C1 segment of cervical spinal cord (tissue), 14 donors: ENCODE measurements at places on chromosomes 3 and 15.

GRCh38 chr3:3627114-3627513, 172.1 kb upstream of the LRRN1 start:
- DNase-seq: no peak

GRCh38 chr3:9696480-9697220, 7.0 kb upstream of the CPNE9 start:
- DNase-seq: no peak

GRCh38 chr3:56857178-56857577, 55.4 kb upstream of the ARHGEF3 start:
- DNase-seq: no peak

DNA sequence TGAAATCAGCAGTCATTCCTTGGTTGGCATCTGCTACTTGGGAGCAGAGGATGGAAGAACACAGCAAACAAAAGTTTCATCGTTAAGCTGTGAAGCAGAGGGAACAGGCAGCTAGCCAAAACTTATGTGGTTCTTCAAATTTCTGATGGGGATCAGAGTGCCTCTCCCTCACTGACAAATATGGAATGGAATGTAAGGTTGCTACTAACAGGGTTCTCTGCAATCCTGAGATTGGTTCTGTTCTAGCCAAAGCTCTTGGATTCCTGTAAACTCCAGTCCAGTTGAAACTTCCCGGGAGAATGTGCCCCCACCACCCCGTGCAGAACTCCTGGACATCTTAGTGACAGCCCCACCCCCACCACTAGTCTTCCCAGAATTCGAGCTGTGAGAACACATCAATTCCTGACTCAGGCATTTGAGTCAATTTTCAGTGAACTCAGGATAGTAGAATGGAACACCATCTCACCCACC, 55.9 kb upstream of the PHLDB2 start:
- DNase-seq: no peak

GRCh38 chr3:143751643-143752178, 96.6 kb downstream of the SLC9A9 start:
- DNase-seq: no peak

GRCh38 chr3:114707252-114707860, 413.5 kb downstream of the TIGIT start:
- no peak for DNase-seq

- DNase-seq: no peak
These were observed 496.3 kb upstream of the CNTN3 start for GRCh38 chr3:75110741-75111140.

GRCh38 chr3:190172751-190173150, 52.1 kb upstream of the P3H2 start:
- DNase-seq: no peak

GRCh38 chr15:37010595-37010994, 89.8 kb downstream of the MEIS2 start:
- no peak for DNase-seq

- no peak for DNase-seq
These were observed 55.9 kb upstream of the LIMD1 start for GRCh38 chr3:45538641-45538986.

DNA sequence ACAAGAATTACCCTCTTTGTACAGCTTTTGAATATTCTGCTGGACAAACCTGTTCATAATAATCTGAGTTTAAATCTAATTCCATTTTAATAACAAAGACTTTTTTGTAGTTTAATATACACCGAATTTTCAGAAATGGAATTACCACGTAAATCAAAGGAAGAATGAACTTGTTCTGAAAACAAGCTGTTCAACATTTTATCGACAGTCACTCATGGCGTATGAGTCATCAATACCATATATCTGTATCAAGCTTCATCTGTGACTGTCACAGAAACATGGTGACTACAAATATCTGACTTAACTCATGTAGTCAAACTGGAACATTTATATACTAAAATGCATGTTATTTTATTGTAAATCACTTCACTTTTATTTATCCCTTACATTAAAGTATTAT, 90.0 kb downstream of the EFL1 start:
- DNase-seq: no peak

DNA sequence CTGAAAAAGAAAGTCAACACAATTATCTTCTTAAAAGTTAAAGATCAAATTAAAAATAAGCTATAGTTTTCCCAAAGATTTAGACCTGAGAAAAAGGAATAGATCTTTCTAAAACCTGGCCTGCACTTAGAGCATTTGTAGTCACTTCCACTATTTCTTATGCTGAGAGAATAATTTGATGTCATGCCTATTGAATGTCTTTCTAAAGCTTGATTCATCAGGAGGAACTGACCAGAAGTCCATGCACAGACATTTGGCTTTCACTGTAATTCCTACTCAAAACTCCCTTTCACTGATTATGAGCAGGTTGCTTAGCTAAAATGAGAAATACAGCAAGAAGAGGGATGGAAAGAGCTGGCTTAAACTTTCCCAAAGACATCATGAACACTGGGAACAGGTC, 4.3 kb downstream of the GREM1 start:
- DNase-seq: no peak

DNA sequence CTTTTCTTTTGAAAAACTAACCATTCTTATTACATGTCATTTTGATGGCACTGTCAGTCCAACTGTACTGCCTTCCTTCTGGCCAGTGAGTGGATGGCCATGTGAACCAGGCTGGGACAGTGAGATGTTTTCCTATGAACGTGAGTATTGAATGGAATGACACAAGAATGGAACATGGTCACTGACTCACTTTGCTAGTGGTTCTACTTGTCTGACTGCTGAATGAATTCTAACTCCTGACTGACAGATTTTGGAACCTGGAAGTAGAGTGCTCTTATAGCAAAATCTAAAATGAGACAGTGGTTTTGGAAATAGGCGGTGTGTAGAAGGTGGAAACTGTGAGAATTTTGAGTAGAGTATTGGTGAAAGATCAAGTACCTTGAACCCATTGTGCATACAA, 606.9 kb upstream of the KCNMB2 start:
- no peak for DNase-seq

DNA sequence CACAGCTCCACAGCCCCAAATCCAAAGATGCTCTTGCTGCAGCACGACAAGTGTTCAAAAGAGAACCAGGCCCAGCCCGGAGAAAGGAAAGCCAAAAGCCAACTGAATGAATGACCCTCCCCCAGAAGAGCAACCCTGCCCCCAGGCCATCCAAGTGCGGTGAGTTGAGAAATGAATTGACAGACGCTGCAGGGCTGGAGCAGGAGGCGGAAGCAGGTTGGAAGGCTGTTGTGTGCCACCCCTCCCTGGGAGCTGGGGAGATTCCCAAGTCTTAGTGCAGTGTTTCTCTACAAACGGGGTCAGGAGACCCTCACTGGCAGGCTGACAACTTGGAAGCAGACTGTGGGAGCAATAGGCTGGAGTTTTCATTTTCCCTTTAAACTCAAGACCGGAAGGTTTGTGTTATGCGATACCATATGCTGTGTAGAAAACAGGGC, 3.5 kb upstream of the SPTBN5 start:
- peak; percentile 40 for DNase-seq

- DNase-seq: no peak
These were observed 362.4 kb downstream of the CGGBP1 start for GRCh38 chr3:87696124-87697013.

DNA sequence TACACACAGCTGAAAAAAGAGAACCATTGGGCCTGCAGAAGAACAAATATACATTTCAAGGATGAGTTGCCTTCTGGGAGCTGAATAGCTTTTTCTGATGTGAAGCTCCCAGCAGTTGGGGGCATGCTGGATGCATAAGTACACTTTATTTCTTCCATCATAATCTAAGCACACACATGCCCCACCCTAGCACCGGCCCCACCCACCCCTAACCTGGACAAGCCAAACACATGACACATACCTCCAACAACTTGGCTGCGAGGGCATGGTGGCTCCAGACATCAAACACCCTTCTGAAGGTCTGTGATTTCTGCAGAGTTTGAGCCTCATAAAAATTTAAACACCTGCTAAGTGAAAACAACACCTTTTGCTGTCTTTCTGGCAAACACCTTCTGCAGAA, 307.2 kb upstream of the TRIM42 start:
- DNase-seq: no peak

DNA sequence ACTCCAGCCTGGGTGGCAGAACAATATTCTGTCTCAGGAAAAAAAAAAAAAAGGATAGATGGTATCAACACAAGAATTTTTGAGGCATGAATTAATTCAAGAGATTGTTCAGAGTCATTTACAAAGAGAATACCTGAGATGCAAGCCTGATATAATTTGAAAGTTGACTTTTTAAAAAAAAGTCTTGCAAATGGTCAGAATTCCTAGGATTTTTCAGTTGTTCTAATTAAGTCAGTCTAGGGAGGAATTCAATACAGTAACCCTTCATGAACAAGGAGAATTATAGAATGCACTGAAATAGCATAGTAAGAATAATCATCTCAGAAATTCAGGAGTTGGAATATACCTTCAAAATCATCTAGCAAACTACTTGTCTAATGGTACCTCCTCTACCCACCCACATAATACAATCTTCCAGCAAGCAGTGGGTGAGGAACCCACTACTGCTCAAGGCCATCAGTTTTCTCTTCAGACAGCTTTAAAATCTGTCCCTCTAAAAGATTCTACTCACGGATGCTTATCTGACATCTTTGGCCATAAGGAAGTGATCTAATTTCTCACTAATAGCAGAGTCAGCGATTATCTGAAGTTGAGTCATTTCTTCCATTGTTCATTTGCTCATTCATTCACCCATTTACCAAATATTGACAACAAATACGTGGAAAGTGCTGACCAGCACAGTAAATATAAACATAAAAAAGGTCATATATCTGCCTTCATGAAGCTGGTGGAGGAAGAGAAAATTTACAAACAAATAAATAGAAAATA, 159.6 kb downstream of the GREM1 start:
- no peak for DNase-seq

DNA sequence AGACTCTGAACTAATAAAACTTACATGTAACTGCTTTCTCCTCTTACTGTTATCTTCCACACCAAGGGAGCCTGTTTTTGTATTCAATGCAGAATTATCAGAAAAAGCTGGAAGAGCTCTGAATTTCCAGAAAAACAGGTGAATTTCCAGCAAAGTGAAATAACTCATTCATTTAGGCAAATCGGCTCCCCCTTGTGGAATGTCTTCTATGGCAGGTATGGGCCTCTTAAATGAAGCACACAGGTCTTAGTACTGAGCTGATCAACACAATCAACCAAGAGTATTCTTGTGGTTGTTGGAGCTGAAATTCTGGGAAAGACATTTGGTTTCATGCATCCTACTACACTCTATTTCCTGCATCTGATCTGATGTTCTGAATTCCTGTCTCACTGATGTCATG, 31.0 kb upstream of the PTPRG start:
- no peak for DNase-seq

- no peak for DNase-seq
These were observed 373.0 kb upstream of the PROK2 start for GRCh38 chr3:72157748-72158638.

DNA sequence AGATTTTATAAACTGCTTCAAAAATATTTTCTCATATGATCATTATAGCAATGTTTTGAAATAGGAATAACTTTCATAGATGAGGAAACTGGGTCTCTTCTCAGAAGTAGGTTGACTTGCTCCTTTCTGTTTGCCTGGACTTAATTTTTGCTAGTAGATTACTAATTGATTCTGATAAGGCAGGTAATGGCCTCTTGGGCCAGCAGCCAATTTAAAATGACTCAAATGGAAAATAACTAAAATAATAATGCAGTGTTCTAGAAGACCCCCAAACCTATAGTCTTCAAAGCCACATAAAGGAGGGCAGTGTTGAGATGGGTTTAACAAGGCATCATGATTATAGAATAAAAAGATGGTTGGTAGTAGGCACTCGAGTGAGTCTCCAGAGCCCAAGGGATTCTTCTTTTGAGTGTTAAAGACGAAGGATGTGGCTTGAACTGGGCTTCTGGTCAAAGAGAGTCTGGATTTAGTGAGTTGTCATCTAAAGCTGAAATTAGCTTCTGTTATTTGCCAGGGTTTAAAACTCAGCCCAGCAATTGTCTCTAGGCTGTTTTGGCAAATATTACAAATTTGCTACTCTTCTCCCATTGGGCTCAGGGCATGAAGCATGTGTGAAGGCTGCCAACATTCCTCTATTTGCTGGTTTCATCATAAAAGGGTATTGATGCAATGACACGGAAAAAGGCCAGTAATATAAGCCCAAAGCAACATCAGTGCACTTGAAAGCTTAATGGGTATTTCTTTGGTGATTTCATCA, 297.1 kb upstream of the MEIS2 start:
- DNase-seq: no peak

DNA sequence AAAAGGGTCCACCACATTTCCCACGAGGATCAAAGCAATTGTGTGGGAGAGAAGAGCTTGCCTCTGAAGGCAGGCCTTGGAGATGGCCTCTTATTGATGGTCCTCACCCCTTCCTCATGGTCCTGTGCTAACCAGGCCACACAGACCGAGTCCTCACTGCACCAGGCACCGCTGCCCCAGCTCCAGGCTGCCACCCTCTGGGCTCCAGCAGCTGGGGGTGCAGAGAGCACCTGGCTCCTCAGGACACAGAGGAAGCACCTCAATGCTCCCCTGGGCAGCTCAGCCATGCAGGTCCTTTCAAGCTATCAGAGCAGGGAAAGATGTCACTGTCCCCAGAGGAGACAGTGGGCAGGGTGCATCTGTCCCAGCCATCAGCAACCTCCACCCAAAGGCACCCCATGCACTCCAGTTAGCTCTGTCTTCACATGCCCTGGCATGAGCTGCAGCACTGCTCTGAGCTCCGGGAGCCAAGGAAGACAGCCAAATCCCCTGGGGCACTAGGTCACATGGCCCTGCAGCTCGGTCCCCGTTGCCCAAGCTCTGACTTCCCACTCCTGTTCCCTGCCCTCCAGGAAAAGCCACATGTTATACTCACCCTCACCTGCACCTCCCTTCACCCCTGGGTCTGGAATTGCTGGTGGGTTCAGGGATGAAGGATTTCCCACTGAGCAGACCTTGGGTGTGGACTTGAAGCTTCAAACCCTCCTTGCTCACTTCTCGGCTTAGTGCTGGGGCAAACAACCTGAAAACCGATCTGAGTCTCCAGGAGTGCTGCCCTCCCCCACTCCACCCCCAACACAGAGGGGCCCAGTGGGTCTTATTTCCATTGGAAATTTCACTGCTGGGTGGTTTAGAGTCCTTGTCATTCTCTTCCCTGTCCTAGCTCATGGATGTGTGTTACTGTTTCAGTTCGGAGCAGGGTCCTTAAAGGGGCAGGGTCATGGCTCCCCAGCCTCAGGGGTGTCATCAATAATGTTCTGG, 32.6 kb downstream of the ALS2CL start:
- DNase-seq: peak; percentile 14

GRCh38 chr15:100034191-100034590, 301.0 kb upstream of the LYSMD4 start:
- no peak for DNase-seq

DNA sequence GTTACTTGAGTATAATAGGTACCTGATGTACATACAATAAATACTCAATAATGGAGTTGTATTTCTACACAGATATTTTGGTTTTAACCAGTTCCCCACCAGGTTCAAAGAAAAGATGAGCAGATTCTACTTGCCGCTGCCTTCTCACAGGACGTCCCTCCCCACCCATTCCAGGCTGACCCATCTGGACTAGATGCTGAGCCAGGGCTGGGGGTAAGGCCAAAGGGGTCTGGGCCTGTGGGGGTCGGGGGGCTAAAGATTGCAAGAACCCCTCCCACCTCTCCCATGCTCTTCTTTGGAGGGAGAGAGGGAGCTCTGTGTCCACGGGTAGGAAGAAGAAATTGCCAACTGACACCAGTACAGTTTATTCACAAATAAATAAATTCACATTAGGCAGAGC, 1.5 kb downstream of the MESP1 start:
- no peak for DNase-seq
